ENCODE measurements at places on chromosomes 7 and 10. TPM values are rescaled to one million over a fixed set of nuclear protein-coding genes. Genes with fewer than 3 reads are reported as not detected.
A peak's percentile ranks its signal among the peaks of the same experiment; 100 is the strongest.

Gene KIF20B
- total RNA-seq = 5.1 TPM

GRCh38 chr10:17409170-17409733, 45.1 kb downstream of the ST8SIA6 start:
- H3K27ac ChIP-seq = no peak overlapping the region
- H3K27me3 ChIP-seq = no peaks in the 10 kb centered on the region
- H3K4me1 ChIP-seq = no peaks in the 10 kb centered on the region
- H3K36me3 ChIP-seq = no peaks in the 10 kb centered on the region
- no peak overlapping the region for H3K4me3 ChIP-seq
- no peak for DNase-seq

GRCh38 chr7:154503962-154504550, 451.9 kb downstream of the DPP6 start:
- no peak overlapping the region for H3K4me3 ChIP-seq
- no peaks in the 10 kb centered on the region for H3K4me1 ChIP-seq
- H3K27me3 ChIP-seq = no peaks in the 10 kb centered on the region

Gene GPR22
- total RNA-seq = not detected

GRCh38 chr10:92965314-92965713, 95.3 kb upstream of the CYP26C1 start:
- no peaks in the 10 kb centered on the region for H3K4me1 ChIP-seq
- H3K4me3 ChIP-seq = peak overlapping the region; percentile 21
- no peaks in the 10 kb centered on the region for H3K36me3 ChIP-seq
- DNase-seq = no peak
- H3K27ac ChIP-seq = no peak overlapping the region
